Ammon's horn (tissue), 1 donor: ENCODE measurements at places on chromosomes 1 and 21.

- DNase-seq: no peak
Measured at GRCh38 chr1:3895279-3895950, 4.7 kb downstream of the C1orf174 start.

DNA sequence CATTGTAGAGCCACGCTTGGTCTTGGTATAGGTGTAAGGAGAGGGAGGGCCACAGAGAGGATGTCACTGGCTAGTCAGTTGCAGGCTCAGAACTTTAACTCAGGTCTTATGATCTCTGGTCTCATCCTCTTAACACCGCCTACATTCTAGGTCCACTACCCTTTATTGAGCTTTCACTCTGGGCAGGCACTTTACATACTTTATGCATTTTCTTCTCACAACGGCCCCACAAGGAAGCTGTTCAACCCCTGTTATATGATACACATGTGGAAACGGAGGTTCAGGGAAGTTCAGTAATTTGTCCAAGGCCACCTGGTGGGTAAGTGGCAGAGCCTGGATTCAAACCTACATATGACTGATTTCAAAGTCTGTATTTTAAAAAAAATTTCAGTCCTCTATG, 25.3 kb upstream of the RCAN3 start:
- DNase-seq: no peak

- DNase-seq: peak; percentile 77
Measured at GRCh38 chr1:240091614-240092300, at the start of gene FMN2. Gene FMN2 (plus strand): TSS chr1:240091883. CDS start chr1:240092110, 227 bp downstream.

DNA sequence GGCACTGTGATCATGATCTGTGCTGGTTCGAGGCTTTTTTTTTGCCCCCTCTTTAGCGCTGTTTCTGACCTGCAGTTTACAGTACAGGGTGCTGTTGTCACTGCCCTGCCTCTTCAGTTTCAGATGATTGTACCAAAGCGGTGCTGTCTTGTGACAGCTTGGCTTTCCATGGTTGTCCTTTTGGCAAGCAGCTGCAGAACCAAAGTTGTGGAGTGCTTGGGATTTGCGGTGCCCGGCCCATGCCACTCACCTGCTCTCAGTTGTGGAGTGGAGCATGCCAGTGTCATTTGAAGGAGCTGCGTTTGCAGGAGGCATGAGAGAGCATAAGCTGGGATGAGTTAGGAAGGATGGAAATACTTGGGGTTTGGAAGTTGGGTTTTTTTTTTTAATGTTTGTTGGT, 48.4 kb downstream of the DOP1B start:
- no peak for DNase-seq

DNA sequence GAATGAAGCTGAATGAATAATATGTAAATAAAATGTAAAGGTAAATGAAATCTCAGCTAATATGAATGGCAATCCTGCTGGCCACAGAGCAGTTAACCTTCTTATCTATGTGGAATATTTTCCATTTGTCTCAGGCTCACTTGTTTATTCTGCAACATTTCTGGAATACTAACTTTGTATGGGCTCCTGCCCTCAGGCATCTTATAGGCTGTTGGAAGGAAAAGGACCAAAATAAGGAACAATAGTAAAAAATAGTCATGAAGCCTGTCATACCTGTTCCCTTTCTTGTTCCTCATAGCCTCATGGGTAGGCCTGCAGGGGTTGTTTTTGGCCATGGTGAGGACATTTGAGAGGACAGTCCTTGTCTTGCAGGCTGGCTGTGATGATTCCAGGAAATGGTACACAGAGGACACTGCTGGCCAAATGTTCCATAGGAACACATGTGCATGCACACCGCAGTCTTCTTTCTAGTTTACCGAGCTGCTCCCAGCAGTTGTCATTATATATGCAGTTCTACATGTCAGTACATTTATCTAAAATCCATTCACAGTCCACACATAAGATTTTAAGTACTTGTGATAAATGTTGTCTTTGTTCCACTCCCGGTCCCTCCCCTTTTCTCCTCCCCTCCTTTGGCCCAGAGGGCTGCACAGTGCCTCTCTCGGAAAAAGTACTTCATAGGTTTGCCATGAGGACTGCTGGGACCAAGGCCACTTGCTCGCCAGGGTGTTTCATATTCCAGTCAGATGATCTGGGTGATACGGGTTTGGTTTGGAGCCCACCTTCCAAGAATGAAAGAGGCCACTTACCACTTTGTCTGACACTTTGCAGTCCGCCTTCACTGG, 15.2 kb upstream of the KCNQ4 start:
- DNase-seq: no peak

- DNase-seq: no peak
Measured at GRCh38 chr1:111611986-111612385, 7.6 kb upstream of the RAP1A start.

- DNase-seq: peak; percentile 68
Measured at GRCh38 chr1:116916533-116917445, 7.1 kb downstream of the PTGFRN start.

GRCh38 chr1:211529011-211529410, 37.0 kb upstream of the RD3 start:
- DNase-seq: no peak

GRCh38 chr1:178055779-178056471, 38.0 kb upstream of the RASAL2 start:
- peak; percentile 61 for DNase-seq

- DNase-seq: no peak
Measured at GRCh38 chr21:45601551-45601950, 42.0 kb upstream of the PCBP3 start.

GRCh38 chr1:6955357-6956094, 170.3 kb downstream of the CAMTA1 start:
- DNase-seq: no peak
